ENCODE measurements at places on chromosomes 2 and 18.

DNA sequence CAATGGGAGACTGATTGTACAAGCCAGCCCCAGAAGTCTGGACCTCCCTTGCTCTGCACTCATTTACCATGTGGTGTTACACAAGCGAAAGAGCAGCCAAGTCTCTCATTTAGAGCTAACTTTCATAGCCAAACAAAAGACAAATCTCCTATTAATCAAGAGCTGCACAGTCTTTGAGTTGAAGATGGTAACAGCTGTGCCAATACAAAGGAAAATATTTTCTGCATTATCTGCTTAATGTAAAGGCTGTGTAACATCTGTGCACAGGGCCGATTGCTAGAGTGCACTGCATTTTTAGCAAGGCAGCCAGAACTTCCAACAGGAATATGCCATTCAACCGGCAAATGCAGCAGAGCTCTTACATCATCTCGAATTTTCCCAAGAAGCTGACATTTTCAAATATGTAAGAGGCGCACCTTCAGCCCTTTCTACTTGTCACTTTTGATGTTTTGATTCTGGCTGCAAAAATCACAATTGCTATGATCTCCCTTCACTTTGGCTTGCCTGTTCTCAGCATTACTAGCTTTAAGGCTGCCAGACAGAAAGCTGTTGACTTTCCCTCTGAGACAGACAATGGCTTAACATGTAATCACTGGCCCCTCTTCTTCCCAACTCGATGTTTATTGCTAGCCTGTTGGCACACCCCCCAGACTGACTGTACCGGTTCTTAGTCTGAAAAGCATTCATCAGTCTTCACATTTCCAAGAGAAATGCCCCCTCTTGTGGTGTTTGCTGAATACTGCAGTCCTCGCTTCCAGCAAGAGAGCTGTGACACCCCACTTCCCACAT lies 96.9 kb upstream of the TANK start:
- peak; percentile 46 for DNase-seq

DNA sequence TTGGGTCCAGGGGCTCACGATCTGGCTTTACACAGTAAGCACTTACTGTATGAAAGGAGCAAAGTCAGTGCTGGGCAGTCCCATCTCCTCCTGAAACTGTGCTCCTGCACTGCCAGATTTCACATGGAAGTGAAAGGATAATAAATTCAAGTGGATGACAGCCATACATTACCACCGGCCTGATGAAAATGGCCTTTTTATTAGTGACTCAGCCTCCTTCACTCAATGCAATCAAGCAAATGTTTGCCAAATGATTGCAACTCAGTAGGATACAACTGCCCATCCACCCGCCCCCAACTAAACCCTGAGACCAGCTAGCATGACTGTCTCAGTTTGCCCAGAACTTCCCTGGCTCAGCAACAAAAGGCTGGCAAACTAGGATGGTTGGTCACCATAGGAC lies 77.1 kb downstream of the MYO5B start:
- peak; percentile 97 for DNase-seq

DNA sequence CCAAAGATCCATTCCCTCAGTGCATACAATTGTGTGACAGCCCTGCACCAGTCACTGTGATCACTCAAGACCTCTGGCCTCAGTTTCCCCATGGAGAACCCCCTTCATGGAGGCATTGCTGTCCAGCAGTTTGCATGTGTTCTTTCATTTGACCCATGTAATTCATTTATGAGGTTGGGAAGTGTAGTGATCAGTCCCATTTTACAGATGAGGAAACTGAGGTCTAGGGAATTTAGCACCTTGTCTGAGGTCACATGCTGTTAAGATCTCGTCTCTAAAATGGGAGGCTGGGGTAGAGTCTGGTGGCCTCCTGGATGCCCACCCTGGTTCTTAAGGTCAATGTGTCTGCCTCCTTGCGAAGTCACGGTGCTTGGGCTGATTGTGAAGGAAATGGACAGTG lies 19.1 kb downstream of the LDLRAD4 start:
- no peak for DNase-seq

DNA sequence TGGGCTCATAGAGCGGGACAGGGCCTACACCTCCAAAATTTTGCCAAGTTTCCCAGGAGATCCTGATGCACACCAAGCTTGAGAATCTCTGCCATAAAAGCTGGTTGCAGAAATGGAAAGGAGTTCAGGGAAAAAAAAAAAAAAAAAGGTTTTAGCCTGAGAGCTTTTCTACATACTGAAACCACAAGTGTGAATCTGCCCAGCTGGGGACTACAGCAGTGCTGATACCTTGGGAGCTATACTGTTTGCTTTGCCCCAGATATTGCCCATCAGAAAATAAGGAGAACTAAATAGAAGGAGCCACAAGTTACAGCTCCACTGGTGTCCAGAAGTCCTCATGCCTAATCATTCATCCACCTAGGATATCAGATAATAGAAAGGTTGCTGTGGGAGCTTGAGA lies 38.4 kb upstream of the NCKAP5 start:
- DNase-seq = no peak

DNA sequence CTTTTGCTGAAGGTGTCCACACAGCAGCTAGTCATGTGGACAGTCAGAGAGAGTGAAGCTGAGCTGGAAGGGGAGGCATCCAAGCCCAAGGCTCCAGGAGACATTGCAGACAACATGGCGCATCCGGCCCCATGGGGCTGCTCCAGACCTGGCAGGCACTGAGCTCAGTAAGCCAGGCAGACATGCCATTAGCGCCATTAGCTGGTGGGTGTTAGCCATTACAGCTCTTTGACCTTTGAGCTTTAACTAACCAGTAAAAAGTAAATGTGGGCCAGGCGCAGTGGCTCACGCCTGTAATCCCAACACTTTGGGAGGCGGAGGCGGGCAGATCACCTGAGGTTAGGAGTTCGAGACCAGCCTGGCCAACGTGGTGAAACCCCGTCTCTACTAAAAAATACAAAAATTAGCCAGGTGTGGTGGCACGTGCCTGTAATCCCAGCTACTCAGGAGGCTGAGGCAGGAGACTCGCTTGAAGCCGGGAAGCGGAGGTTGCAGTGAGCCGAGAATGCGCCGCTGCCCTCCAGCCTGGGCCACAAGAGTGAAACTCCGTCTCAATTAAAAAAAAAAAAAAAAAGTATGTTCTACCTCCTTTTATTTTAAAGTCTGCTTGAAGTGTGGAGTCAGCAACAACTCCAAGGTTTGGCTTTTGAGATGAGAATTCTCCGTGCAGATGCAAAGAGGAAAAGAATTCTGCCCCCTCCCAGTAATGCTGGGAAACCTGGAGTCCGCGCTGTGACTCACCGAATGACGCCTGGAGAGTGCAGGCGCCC lies 69.4 kb downstream of the TWSG1 start:
- DNase-seq = no peak

GRCh38 chr2:164015328-164016123 lies 279.7 kb upstream of the FIGN start:
- DNase-seq = peak; percentile 52
